Kidney glomerular epithelial cell (primary cell): ENCODE measurements at places on chromosomes 4 and X.

GRCh38 chr4:110853242-110853641 lies 230.4 kb upstream of the PITX2 start:
- no peak for DNase-seq

GRCh38 chr4:160136021-160136420 lies 1033.1 kb downstream of the RAPGEF2 start:
- no peak for DNase-seq

DNA sequence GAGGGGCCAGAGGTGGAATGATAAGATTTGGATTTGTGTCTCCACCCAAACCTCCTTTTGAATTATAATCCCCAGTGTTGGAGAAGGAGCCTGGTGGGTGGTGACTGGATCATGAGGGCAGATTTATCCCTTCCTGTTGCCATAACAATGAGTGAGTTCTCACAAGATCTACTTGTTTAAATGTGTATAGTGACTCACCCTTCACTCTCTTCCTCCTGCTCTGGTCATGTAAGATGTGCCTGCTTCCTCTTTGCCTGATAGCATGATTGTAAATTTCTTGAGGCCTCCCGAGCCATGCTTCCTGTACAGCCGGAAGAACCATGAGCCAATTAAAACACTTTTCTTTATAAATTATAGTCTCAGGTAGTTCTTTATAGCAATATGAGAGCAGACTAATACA lies 348.6 kb downstream of the AR start:
- DNase-seq, result no peak

- no peak for DNase-seq
These were observed 32.4 kb upstream of the ARX start for GRCh38 chrX:25048178-25048577.

DNA sequence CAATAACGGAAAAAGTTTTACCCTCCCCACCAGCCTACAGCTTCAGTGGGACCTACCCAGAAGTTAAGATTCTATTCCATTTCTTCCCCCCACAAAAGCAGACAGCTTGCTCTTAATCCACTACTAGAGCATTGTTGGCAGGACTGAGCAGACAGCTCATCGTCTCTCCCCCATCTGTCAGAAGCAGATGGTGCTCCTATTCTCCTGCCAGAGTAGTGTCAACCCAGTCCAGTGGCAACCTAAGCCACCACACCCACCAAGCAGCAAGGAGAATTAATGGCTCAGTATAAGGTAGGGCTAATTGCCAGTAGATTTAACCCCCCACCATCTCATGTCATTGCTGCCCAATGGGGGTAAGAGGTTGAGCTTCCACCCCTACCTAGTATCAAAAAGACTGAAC lies 62.0 kb downstream of the AWAT2 start:
- DNase-seq, result no peak

DNA sequence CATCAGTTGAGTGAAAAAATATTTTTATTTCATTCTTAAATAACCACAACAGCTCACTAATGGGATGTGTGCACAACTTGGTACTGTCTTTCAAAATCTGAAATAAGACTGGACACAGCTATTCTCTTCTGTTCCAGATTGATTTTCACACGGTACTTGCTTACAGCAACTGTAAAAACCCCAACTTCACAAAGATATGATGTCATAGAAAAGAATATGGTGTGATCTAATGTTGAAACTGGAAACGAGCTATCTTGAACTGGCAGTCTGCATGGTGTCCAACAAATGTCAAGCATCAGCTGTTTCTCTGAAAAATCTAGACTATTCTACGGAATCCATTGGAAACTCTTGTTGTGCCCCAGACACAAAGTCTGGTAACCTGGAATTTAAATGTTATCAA lies 14.7 kb downstream of the HELQ start:
- no peak for DNase-seq

DNA sequence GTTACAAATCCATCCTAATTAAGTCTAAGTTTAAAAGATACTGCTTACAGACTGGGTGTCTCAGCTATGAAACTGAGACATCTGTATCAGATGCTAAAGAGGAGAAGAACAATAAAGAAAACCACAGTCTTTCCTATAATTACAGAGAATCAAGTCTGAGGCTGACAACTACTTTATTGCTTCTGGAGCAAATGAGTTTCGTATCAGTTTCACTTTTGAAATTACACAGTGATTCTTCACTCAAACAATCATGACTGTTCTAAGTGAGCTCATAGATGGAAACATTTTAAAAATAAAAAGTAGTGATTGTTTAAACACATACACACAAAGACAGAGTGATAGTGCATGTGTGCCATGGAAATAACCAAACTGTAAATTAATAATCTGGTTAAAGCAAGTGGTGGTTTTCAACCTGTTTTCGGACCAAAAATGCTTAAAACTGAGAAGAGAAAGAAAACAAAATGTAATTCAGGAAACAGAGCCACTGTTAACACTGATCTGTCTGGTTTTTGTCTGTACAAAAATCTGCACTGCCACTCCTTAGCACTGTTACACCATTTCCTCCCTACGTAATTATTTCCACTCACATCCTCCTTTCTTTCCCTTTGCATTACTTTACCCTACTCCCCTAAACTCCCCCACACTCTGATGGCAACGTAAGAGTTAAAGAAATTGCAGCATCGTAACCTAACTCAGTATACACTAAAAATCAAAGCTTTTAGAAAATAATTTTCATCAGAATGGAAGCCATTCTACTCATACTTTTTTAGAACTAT lies 12.5 kb downstream of the RFC1 start:
- peak; percentile 59 for DNase-seq

DNA sequence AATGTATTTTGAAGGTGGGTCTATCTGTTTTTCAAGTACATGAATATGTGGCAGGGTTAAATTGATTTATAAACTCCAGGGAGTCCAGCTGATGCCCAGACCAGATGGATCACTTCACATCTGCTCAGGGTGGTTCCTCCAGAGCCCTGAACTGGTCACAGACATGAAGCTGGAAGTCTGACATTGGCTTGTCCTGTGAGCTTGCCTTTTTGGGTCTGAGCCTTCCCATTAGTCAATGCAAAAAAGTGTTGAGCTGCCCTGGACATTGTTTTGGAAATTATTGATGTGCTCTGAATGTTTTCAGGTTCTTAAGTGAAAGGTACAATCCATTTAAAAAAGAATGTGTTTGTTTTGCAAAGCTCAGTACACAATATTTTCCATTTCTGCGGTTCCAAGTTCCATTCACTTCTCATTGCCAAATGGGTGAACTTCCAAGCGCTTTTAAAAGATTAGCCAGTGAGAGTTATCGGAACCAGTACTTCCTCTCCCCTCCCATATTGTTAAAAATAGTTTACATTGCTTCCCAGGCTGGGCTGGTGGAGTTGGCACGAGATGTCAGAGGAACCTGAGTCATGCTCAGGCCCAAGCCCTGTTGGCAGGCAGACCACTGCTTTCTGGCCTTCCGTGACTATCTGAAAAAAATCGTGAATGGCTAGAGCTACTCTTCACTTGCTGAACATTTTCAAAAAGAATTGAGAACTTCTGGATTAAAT lies 52.1 kb downstream of the PDGFRA start:
- DNase-seq, result no peak

DNA sequence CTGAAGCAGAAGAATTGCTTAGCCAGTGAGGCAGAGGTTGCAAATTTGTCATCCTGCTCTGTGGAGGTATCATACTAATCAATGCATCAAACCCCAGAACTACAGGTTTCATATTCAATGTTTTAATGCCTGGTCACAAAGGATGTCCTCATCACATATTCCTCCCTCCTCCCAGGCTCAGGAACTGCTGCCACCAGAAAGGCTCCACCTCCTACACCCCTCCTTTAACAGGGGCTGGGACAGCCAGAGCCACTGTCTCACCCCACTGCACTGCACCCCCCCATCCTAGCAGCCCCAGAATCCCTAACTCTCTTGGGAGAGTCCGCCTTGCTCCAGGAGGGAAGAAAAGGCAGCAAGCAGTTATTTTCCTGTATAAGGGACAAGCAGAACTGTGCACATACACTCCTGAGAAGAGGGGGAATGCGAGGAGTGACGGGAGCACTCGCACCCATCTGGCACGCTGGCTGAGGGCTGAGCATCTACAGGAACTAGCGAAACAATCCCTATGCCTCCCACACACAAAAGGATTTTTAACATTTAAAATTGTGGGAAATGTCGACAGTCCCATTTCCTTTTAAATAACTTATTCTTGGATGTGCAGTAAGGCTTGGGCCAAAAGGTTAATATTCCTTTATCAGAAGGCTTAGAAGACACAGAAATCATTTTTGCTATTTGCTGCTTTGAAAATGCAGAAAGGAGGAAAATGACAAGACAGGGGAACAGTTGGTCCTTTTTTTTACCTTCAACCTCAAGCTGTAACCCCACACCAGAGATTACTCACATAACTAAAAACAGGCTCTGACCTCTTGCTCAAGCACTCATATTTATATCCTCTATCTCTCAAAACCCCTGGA lies 27.8 kb downstream of the CD99L2 start:
- DNase-seq, result no peak
